Stimulated activated CD4-positive, alpha-beta T cell treated with anti-CD3 and anti-CD28 coated beads, Interleukin-4, amount 100 ng/mL, for 48 hours (primary cell): ENCODE measurements at places on chromosomes 2 and 18.

DNA sequence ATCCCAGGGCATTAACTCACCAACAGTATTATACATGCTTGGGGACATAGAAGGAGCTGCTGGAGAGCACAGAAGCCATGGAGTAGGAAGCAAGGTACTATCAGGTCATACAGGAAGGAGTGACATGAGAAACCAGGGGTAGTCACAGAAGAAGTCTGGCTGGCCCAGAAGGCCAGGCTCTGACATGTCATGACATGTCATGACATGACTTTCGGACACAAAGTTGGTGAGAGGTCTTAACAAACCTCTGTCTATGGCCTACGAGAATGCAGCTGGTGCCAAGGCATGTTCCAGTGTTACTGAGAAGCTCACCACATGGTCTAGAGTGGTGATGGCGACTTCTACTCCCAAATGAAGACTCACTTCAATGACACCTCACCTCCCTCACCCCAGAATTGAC is 3.3 kb upstream of the CERS6 start:
- DNase-seq: no peak

DNA sequence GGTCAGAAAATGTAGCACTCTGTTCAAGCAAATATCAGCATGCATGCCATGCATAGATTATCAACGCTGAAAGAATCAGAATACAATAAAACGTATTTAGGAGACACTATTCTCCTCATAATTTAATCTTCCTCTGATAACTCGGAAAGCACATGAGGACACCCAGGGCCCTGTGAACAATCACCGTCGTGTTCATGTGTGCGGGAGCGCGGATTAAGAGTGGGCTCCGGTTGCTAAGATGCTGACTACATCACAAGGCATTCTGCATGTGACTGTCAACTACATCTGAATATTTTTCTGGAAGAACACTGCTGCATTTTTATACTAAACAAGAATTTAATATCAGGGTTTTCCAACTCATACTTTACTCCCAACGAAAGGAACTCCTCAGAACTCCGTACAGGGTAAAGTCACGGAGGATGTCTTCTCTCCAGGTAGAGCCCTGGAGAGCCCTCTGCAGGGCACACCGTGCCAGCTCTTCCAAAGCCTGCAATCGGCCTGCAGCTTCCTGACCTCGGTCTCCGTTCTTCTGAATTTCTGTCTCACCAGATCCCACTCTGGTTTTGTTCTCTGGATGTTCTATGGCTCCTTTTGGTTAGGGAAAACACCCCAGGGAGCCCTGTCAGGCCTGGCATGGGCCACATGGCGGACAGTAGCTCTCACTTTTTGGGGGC is 59.6 kb downstream of the ZNF516 start:
- no peak for DNase-seq

DNA sequence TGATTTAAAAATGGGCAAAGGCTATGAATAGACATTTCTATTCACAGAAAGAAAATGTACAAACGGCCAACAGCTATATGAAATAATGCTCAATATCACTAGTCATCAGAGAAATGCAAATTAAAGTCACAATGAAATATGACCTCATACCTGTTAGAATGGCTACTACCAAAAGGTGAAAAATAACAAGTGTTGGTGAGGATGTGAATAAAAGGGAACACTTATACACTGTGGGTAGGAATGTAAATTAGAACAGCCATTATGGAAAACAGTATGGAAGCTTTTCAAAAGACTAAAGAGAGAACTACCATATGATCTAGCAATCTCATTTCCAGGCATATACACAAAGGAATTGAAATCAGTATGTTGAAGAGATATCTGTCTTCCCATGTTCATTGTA is 118.9 kb upstream of the SPOPL start:
- DNase-seq: no peak

DNA sequence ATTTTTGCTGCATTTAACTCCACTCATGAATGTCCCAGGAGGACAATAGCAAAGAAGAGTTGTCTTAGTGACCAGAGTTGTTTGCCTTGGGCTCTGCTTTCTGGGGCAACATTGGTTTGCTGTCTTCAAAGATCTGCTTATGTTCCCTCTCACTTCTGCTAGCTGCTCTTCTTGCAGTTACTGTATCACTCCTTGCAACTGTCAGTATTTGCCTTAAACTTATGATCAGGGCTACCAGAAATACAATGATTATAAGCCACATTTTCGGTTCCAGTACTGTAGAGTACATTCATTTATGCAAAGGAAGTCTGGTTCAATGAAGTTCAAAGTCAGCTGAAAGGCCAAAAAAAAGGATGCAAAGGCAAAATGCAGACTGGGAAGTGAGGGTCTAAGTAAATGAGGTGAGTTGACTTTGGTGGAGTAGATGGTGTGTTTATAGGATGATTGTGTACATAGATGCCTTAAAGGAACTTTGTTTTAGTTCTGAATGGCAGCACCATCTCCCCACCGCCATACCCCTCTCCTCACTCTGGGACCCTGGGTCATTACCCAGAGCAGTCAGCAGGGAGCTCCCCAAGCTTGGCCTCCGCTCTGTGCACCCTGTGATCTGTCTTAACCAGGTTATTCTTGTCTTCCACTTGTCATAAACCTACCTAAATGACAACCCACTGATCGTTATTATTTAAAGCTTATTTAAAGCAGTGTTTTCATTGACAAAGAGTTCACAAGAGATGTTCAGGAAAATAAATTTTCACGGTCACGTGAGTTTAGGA is 236.0 kb downstream of the DOK6 start:
- DNase-seq: no peak

GRCh38 chr2:148899638-148900318 is 24.8 kb downstream of the KIF5C start:
- no peak for DNase-seq

DNA sequence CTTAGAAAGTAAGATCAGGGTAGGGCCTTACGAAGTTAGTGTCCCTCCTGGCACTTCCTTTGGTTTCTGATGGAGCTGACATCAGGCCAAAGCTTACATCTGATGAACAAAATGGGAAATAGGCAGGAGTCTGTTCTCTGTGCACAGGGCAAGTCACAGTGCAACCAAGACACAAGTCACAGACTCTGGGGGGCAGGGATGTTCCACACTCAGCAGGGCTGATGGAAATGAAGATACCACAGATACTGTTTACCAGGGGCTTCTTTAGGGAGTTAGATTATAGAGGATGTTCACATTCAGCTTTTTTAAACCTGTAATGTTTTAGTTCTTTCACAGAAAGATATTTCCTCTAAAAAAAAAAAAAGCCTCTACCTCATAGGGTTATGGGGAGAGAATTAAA is 106.2 kb upstream of the EPC2 start:
- DNase-seq: no peak

DNA sequence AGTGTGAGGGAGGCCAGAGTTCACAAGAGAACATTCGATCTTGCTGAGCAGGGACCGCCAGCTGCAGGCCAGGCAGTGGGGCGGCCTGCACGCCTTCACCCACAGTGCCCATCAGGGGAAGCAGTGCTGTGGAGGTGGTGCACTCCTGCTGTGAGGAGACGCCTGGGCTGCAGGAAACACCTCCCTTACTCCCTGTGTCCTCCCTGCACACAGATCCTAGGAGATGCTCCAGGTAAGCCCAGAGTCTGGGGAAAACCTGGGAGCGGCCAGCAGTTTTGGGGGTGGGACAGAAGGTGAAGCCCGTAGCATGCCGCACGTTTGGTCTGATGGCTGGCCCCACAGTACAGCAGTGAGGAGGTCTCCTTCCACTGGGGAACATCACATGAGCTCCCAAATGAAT is 180.8 kb upstream of the RAB6C start:
- DNase-seq: no peak

DNA sequence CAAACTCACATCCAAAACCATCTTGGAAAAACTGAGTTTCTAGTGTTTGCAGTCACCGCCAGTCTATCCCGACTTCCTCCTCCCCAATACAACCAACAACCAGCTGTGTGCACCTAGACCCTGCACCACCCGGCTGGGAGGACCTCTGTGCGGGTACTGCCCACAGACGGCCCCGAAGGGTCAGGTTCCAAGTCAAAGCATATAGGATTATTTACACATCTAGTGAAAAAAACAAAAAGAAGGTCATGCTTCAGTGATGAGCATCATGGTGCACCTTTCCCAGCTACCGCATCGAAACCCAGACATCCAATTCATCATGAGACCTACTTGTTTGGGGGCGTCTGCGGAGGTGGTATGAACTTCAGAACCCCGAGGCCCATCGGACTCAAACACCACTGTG is 124.8 kb downstream of the ZNF516 start:
- no peak for DNase-seq

GRCh38 chr2:39306626-39307025 is 62.9 kb upstream of the CDKL4 start:
- DNase-seq: no peak

DNA sequence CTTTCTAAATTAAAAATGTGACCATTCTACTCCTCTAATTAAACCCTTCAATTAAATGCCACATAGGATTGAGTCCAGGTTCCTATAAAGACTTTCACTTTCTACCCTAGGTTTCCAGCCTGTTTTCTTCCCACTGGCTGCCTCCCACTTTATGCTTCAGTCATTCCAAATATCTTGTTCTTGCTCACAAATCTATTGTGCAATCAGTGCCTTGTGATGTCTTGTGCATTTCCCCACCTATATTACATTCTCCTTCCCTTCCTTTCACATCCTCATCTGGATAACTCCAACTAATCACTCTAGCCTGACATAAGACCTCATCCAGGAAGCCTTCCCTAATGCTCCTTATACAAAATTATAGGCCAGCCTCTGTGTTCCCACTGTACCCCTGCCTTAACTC is 281.7 kb upstream of the LRATD1 start:
- DNase-seq: no peak

DNA sequence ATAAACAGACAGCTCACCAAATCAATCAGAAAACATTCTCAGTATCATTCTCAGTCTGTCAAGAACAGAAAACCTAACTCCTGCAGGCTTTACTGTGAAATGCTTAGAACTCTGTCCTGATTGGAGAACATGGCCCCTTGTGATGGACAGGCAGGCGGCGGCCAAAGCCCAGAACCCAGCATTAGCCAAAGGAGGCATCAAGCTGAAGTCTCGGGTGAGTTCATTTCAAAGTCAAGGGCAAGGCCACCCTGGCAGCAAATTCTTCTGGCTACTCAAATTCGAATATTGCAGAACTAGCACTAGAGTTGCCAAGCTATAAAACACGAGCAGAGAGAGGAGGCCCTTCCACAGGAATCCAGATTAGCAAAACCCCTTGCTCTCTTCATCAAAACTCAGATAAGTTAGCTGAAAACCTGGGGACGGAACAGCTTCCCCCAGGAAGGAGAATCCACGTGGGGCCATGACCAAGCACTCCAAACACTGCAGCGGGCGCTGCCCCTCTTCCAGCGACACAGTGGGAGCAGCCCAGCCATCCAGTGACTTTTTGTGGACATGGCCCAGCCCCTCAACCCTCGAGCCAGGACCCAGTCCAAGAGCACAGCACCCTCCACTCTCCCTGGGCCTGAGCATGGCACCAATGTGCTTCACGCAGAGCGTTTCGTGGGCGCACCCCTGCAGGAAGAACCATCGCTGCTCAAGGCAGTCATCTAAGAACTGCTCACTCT is 98.6 kb downstream of the HDAC4 start:
- no peak for DNase-seq

GRCh38 chr2:32418778-32419177 is 62.0 kb downstream of the BIRC6 start:
- no peak for DNase-seq

DNA sequence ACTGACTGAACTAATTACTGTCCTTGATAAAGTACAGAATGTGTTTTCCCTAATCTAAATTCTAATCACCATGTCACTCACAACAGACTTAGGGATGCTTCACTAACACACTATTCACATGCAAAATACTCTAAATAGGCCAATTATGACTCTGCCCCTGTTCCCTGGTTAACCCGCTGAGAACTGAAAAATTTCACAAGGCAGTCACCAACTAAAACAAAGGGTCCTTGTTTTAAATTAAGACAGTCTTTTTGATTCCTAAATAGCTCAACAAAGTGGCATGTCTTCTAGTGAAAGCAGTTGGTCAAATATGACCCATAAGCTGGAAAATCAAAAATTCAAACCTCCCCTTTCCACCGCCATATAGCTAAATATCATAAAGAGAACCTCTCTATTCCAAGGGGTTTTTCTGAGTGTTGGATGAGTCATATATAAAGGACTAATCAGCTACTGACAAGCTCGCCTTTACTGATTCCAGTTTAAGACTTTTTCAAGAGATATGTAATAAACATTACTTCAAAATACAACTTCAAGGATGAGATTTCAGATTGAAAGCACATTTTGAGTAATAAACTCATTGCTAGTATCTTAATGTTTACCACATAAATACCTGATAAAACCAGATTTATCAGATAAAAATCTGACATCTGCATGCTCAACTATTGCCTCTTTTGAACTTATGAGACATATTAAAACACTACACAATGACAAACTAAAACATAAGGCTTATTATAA is 235.8 kb downstream of the TCF4 start:
- DNase-seq: no peak

GRCh38 chr2:142871396-142871795 is 6.1 kb upstream of the KYNU start:
- no peak for DNase-seq

- DNase-seq: no peak
Measured at GRCh38 chr2:241412144-241412543, 56.1 kb downstream of the FARP2 start.

GRCh38 chr2:199458009-199458805 is 468 bp upstream of the SATB2 start:
- DNase-seq: no peak

- DNase-seq: no peak
Measured at GRCh38 chr18:46474487-46475389, 182.3 kb downstream of the LOXHD1 start.

DNA sequence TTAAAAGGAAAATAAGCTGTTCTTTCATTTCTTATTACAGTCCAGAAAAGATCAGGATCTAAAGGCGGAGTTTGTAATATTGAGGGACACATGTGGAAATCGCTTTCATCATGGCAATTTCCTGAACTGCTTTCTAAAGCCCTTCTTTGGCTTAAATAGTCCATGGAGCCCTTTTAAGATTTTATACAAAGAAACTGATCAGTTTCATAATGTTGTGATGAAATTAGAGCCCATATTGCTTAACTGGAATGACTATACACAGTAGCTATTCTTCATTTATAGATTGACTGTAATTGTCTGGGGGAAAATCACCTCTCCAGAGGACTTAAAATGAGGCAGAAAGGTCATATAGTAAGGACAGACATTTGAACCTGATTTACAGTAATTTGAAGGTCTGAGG is 322.2 kb downstream of the ETAA1 start:
- DNase-seq: no peak

- DNase-seq: no peak
Measured at GRCh38 chr2:41941831-41942230, 106.0 kb upstream of the PKDCC start.

- DNase-seq: no peak
Measured at GRCh38 chr18:28905509-28905908, 728.6 kb upstream of the CDH2 start.

- DNase-seq: no peak
Measured at GRCh38 chr2:236703373-236703709, 133.7 kb downstream of the ACKR3 start.
